Lower leg skin (tissue), 4 donors: ENCODE measurements at places on chromosomes 3 and 15. TPM values are rescaled to one million over a fixed set of nuclear protein-coding genes. Genes with fewer than 3 reads are reported as not detected.

APOD gene
- 201 TPM for total RNA-seq

DNA sequence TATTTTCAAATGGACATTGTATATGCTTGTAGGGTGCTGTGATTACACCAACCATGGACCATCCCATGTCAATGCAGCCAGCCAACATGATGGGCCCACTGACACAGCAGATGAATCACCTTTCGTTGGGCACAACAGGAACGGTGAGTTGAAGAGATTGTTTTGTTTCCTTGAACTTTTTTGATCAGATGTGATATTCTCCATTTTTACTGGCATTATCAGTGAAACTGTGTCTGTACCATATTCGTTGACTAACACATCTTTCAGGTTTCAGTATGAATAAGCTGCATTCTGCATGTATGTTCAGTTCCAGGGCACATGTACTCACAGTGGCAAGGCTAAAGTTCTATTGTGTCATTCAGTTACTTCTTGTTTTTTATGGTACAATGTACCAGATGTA, 655.2 kb downstream of the RBMS3 start:
- DNase-seq = no peak

- DNase-seq = no peak
Measured at GRCh38 chr3:72190050-72190449, 405.1 kb upstream of the PROK2 start.

DNA sequence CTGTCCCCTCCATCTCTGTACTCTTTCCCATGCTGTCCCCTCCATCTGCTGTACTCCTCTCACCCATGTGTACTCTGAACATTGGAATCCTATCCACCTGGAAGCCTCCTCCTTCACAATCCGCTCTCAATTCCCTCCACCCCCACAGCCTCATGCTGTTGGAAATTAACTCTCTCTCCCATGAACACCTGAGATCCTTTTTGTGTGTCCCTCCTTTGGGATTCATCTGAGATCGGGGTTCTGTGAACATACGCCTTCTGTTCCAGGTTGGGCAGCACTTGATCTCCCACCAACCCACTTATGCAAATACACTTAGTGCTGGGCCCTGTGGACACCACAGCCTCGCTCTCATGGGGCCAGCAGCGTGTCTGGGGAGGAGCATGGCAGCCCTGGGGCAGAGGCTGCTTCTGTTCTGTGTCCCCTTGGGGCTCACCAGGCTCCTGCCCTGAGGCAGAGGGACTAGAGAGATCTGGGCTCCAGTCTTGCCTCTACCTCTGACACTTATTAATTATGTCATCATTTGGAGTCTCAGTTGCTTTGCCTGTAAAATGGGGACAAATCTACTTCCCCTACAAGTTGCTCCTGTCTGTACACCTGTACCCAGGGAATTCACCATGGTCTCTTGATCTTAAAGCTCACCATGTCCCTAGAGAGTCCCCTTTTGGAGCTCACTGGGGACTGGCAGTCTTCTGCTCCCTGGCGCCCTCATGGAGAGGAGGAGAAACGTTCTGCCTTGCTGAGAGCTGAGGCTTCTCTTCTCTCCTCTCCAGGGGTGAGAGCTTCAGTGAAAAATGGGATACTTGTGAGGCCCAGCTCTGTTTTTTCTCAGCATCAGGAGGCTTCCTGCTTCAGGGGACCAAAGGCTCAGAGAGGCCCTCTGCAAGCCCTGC, 42.7 kb downstream of the ITGA11 start:
- DNase-seq = peak; percentile 43

GRCh38 chr3:115687721-115688120, 64.4 kb downstream of the GAP43 start:
- DNase-seq = no peak
